GM03348 (cell line): ENCODE measurements at places on chromosomes 13 and 19.

DNA sequence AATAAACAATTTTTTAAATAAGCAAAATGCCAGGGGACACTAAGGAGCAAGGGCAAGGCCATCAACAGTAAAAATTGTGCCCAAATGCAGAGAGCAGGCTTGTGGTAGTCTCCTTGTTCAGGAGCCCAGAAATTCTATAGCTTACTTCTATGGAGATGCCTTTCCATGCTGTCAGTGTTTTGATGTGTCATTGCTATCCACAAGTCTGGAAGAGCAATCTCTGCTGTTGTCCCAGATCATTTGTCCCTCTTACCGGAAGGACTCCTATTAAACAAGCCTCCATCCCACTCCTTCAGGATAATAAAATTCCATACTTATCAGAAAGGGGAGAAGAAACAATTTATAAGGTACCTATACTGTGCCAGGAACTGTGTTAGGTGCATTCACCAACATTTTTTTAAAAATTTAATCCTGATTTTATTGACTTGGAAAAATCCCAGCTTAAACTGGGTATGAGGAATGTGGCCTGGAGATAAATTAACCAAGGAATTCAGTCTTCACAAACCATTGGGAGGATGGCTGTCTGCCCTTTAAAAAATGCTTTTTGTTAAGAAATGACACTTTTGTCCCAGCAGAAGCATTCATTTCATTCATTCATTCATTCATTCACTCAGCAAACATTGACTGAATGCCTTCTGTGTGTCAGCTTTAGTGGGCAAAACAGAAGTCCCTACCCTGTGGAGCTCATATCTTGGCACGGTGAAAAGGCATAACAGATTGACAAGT lies 26.8 kb upstream of the CYSLTR2 start:
- DNase-seq = no peak

- DNase-seq = peak; percentile 65
Measured at GRCh38 chr13:31824705-31825517, 85.6 kb downstream of the RXFP2 start.

- no peak for DNase-seq
Measured at GRCh38 chr19:40335101-40335500, 13.1 kb downstream of the C19orf47 start.

GRCh38 chr19:45883881-45884681 lies 1.9 kb downstream of the IRF2BP1 start:
- DNase-seq = no peak

- DNase-seq = no peak
Measured at GRCh38 chr13:23777575-23777870, 111.7 kb downstream of the MIPEP start.

GRCh38 chr13:99976575-99976974 lies 5.0 kb upstream of the ZIC5 start:
- no peak for DNase-seq

- no peak for DNase-seq
Measured at GRCh38 chr13:75055296-75055695, 426.7 kb downstream of the TBC1D4 start.

DNA sequence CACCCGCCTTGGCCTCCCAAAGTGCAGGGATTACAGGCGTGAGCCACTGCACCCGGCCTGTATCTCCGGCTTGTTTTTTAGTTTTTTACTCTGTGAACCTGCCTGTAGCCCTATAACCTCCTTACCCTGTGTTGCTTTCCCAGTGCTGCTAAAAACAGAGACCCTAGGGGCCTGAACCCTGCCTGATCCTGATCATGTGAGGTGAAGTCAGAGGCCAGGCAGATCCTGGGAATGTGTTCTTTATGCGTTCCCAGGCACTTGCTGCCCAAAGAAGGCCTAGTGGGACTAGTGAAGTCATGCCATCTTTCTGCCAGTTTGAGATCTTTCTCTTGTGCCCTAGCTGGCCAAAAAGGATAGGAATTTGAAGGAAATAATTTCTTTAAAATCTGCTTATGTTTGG lies 4.6 kb downstream of the UBA2 start:
- DNase-seq = no peak

DNA sequence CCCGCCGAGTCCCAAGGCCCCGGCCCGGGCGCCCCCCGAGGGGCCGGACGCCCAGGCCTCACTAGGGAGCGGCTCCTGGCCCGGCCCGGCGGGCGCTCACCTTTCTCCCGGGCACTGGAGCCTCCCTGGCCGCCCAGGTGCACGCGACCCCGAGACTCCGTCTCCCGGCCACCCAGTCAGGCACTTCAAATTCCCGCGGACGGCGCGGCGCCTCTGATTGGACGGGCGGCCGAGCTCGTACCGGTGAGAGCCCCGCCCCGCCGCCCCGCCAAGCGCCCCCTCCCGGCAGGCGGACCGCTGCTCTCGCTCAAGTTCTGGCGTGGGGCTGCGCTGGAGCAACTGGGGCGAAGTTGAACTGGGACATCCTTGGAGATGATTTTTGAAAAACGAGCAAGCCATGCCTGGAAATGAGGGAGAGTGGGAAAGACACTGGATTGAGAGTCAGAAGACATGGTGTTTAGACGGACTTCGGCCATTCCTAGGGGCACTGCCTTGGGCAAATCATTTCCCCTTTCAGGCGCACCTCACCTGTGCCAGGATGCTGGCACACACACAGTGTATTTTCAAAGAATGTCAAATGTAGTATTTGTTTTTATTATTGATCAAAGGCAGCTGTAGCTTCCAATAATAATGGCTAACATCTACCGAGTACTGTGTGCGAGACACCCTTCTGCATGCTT lies 485.3 kb downstream of the UQCRFS1 start:
- DNase-seq = peak; percentile 30

GRCh38 chr13:102878481-102878880 lies 32.6 kb downstream of the ERCC5 start:
- DNase-seq = peak; percentile 54

DNA sequence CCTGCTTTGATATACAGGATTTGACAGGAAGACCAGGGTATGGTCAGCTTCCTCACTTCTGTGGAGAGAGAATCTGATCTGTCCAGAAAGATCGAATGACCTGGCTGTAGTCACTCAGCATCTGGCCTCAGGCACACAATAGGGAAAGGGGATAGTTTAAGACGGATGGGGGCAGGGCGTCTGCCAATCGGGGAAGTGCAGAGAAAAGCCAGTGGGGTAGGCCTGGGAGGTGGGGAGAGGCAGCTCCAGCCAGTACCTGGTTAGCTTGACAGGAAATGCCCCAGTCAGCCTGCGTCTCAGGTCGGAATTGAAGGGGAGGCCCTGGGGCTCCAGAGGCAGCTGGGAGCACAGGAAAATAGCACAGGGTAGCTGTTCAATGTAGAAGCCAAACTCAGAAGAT lies 12.4 kb downstream of the ZNF444 start:
- DNase-seq = no peak

DNA sequence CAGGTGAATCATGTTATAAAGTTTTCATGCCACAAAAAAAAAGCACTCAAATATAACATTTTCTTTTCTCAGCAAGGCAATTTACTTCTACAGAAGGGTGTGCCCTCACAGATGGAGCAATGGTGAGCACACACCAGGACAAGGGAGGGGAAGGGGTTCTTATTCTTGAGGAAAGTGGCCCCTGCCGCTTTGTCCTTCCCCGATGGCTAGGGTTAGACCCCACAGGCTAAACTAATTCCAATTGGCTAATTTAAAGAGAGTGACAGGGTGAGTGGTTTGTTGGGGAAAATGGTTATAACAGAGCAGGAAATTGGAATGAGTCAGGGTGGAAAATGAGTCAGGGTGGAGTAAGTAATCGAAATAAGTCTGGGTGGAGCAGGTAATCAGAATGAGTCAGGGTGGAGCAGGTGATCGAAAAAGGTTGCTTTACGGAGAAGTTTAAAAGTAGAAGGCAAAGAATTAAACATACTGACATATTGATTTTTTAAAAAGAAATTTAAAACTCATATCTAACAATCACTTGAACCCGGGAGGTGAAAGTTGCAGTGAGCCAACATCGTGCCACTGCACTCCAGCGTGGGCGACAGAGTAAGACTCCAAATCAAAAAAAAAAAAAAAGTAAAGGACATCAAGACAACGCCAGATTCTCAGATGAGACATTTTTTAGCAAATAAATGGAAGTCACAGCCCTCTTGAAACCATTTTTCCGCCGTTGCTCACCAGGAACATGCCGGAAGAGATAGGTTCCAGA lies 813 bp downstream of the ZNF562 start:
- no peak for DNase-seq

DNA sequence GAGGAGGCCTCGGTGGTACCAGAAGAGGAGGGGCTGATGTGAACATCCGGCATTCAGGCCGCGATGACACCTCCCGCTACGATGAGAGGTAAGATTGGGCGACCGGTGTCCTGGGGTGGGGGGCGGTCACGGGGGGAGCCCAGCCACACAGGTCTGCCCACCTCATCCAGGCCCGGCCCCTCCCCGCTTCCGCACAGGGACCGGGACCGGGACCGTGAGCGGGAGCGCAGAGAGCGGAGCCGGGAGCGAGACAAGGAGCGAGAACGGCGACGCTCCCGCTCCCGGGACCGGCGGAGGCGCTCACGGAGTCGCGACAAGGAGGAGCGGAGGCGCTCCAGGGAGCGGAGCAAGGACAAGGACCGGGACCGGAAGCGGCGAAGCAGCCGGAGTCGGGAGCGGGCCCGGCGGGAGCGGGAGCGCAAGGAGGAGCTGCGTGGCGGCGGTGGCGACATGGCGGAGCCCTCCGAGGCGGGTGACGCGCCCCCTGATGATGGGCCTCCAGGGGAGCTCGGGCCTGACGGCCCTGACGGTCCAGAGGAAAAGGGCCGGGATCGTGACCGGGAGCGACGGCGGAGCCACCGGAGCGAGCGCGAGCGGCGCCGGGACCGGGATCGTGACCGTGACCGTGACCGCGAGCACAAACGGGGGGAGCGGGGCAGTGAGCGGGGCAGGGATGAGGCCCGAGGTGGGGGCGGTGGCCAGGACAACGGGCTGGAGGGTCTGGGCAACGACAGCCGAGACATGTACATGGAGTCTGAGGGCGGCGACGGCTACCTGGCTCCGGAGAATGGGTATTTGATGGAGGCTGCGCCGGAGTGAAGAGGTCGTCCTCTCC lies 6.3 kb upstream of the LIN7B start:
- DNase-seq = no peak

- no peak for DNase-seq
Measured at GRCh38 chr13:44283600-44283999, 90.0 kb upstream of the SERP2 start.

- DNase-seq = no peak
Measured at GRCh38 chr19:18967358-18968146, 26.5 kb upstream of the HOMER3 start.

DNA sequence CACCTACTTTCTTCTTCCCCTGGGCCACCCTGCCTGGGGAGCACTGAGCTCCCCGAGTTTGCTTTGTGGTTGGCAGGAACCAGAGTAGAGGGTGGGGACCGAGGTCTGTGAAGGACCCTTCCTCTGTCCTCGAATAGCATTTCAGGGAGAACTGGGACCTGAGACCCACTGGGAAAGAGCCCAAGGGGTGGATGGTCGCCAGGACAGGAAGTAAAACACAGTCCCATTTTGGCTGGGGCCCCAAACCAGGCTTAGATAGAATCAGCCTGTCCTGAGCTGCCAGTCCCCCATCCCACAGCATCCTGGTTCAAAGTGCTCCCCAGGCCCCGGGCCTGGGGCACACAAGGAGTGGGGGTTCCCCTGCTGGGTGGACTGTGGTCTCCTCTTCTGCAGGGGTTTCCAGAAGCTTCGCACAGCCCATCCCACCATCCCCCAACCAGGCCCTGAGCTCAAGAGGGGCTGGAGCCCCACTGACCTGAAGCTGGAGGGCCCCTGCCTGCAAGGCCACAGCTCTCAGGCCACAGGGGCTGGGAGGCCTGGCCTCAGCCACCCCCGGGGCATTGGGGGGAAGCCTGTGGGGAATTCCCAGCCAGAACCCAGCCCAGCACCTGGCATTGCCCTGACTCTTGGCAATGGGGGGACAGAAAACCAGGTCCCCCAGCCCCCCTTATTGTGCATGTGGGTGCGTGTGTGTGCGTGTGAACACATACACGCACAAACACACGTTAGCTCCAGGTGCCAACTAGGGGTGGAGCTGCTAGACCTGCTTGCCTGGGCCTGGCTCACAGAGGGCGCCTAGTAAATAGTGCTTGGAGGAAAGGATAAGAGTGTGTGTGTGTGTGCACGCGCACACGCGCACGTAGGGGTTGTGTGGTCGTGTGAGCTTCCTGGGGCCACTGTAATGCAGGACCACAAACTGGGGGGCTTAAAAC lies 995 bp upstream of the MKNK2 start:
- no peak for DNase-seq

GRCh38 chr13:40024204-40024966 lies 368.9 kb downstream of the COG6 start:
- DNase-seq = no peak

GRCh38 chr13:72696579-72696978 lies 30.9 kb downstream of the MZT1 start:
- peak; percentile 16 for DNase-seq

DNA sequence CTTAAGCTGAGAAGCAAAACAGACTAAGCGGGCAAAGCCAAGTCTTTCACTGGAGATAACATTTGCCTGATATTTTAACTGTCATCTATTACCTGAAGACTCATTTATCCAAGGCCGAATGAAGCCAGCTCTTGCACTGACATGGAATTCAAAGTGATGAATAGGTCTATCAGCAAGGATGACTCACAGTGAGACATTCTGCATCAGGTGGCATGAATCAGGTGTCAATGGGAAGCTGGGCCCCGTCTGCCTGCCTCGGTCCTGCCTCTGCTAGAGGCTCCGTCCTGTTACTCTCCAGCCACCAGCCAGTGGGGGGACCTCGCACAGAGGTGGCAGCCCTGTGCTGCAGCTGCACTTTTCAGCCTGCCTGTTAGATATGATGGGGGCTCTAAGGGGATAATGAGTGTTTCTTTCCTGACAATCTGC lies 23.5 kb downstream of the STARD13 start:
- DNase-seq = no peak

- peak; percentile 57 for DNase-seq
Measured at GRCh38 chr19:43316591-43317319, 36.7 kb upstream of the CD177 start.

- DNase-seq = no peak
Measured at GRCh38 chr13:84744203-84744602, 861.9 kb upstream of the SLITRK1 start.

DNA sequence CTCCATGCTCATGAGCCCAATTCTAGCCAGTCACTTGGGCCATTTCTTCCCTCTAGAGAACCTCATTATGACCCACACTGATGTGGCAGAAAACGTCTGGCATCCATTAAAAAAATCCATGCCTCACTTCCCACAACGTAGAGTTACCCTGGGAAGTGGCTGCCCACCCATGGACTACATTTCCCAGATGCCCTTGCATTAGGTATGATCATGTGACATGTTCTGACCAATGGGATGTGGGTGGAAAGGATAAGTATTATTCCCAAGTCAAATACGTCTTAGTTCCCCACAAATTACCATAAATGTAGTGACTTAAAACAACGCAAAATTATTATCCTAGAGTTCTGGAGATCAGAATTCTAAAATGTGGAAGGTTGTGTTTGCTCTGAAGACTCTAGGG lies 47.9 kb upstream of the ZNRF4 start:
- DNase-seq = no peak

DNA sequence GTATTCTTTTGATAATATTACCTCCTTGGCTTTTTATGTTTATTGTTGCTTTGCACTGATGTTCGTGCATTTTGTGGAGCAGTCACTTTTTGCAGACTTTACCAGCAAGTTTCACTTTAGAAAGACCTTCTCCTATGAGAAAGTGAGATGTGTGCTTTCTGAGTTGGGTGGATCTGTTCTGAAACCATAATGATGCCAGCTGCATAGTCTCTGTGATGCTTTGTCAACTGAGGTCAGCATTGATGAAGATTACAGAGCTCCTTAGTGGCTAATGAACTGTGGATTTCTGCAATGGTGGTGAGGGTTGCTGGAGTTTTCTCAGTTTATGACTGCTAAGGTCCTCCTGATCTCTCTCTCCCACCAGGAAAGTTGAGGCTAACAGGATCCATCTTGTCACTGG lies 309.9 kb upstream of the SLITRK6 start:
- DNase-seq = no peak
